ENCODE measurements at places on chromosomes 7 and 10.

- no peak for DNase-seq
Measured at GRCh38 chr7:115409682-115410433, 488.0 kb downstream of the MDFIC start.

GRCh38 chr7:40230101-40230500, 95.3 kb downstream of the SUGCT start:
- DNase-seq: no peak

DNA sequence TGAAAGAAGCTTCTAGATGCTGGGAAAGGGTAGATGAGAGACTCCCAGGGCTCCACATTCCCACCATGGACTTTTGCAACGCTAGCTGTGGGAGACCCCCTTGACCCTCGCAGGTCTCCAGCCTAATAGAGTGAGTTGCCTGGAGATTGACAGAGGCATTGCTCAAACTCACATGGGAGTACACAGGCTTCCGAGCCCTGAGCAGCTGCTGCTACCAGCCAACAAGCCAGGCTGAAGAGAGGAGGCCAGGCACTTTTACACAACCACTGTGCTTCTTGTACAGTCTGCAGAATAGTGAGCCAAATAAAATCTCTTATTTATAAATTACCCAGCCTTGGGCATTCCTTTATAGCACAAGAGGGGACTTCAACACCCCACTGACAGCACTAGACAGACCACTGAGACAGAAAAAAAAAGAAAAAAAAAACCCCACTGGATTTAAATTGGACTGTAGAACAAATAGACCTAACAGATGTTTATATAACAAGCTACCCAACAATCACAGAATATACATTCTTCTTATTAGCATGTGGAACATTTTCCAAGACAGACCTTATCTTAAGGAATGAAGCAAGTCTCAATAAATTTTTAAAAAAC, 146.2 kb downstream of the ZFAND4 start:
- DNase-seq: no peak

DNA sequence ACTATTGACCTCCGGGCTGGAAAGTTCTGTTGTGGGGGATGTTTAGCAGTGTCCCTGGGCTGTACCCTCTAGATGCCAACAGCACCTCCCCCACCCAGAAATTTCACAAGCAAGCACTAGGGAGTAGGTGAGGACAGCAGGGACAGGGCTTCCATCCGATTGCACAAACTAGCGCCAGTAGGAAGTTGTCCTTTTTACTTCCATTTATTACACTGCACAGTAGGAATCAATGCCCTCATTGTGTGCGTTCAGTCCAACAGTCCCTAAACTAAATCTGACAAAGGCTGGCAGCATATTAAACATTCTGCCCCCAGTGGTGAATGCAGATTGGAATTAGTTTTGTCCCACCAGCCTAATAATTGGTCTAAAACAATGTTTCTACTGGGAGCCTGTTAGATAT, 6.4 kb upstream of the SOSTDC1 start:
- DNase-seq: no peak

DNA sequence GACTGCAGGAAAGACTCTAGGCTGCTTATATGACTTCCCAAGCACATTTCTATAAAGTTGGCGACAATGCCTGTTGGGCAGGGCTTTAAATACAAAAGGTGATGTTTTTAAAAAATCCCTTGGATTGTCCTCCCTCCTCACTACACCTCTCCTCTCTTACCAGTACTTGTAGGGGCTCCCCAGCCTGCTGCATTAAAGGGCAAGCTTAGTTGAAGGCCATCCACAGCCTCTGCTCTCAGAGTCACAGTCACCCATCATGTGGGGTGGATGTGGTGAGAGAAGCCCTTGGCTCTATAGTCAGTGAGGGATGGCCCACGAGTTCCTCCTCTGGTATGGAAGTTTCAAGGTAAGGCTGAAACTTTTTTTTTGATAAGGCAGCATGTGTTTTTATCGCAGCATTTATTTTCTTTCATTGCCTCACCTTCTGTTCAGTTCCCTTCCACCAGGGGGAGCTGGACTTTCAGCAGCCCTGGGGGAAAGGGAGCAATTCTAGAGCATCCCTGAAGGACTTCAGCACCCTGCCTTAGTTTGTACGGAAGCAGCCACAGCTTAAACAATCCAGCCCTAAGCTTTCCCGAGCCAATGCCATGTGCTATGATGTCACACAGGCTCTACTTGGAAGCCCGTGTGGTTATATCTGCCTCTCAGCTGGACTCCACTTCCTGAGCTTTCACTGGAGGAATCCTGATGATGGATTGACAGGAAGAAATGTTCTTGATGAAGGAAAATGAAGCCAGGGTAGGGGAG, 131.9 kb downstream of the CALCR start:
- DNase-seq: peak; percentile 15

DNA sequence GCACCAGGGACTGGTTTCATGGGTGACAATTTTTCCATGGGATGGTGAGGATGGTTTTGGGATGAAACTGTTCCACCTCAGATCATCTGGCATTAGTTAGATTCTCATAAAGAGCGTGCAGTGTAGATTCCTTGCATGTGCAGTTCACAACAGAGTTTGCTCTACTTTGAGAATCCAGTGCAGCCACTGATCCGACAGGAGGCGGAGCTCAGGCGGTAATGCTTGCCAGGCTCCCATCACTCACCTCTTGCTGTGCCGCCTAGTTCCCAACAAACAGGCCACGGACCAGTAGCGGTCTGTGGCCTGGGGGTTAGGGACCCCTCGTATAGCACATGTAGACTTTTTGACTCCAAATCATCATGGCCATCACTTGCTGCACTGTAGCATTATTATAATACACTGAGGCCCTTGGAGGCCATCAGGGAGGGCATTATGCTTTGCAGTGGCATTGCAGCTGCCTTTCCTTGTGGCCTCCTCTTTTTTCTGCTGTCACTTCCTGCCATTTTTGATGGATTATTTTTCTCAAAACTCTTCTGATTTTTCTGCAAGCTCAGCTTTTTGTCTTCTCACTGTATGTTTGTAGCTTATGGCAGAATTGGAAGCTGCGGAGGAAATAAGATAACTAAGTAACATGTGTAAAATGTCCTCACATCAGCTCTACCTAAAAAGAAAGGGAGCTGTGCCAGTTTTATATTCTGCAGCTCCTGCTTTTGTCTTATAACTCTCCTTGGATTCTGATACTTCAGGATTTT, 18.5 kb downstream of the CSGALNACT2 start:
- DNase-seq: no peak

GRCh38 chr10:127945341-127945758, 38.4 kb downstream of the PTPRE start:
- DNase-seq: peak; percentile 16

DNA sequence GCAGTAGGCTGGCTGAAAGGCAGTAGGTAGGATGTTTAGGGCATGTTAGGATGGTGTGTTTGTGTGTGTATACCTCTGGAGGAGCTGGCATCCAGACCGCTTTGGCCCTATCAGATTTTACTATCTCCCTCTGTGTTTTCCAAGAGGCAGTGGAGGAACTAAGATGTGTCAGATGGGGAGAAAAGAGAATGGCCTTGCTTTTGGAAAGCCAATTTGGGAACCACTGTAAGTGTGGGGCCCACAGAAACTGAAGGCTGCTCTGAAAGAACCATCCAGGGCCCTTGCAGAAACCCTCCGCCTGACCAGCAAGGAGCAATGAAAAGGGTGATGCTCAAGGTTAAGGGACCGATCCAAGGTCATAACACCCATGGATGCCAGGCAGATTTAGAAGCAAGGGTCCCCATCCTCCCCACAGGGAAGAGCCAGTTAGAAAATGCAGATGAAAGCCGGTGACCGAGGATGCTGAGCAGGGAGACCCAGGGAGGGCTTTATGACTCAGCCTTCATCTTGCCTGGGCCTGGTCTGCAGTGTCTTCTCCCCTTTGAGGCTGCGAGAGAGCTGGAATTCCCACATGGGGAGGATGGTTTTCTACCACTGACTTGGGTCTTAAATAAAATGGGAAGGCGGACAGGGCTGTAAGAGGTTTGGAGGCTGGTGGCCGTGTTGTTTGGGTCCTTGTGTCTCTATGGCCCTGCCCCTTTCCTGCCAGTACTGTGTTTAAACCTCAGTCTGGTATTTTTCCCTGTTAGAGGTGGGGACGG, 275.8 kb downstream of the LRMDA start:
- no peak for DNase-seq

GRCh38 chr7:46189255-46189790, 268.3 kb upstream of the IGFBP3 start:
- DNase-seq: no peak

DNA sequence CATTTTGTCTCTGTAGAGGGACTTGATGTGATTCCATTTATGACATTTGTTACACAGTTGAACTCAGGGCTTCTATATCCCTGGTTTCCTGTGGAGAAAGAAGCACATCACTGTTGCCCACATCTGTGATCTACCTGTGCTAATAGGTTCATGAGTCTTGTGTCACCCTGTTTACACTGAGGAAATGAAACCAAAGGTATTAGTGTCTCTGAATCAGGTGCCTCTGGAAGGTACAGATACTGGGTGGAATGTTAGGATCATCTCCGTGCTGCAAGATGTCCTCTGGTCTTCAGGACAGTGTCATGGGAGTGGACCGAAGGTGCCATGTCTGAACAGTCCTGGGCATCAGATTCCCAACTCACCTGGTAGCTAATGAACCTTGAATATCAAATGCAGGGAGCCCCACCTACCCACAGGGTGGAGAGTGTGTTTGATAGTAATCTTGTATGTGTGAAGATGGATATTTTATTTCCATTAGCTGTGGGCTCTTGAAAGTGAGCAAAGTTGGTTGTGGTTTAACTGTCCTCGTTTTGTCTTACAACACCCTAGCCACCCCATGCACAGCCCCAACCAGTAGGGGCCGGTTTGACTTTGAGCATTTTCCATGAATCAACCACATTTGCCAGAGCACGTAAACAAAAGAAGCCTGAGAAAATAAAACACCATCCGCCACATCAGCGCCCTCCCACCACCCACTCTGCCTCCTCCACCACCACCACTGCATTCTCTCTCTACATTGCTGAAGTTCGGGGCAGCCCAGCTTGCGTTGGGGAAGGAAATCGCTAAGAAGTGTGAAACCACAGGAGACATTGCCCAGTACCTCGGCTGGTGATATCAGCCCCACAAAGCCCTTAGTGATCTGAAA, 40.7 kb downstream of the TARP start:
- DNase-seq: peak; percentile 71

DNA sequence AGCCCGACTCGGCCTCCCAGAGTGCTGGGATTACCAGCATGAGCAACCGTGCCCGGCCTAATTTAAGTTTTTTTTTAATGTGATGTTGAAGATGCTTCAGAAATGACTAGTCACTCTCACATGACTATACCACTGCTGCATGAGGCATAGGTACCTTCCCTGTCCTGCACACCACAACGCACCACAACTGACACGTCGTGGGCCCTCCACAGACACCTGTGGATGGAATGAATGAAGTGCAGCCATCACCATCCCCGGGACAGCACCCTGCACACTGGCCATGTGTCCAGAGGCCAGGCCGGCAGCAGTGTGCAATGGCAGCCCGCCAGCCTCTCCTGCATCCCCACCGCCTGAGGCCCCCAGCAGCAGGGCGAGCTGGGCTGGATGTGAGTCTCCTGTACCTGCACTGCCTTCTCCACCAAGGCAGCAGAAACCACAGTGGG, 55.1 kb downstream of the VOPP1 start:
- DNase-seq: peak; percentile 81

- DNase-seq: no peak
Measured at GRCh38 chr10:14742382-14742781, 32.3 kb downstream of the FAM107B start.

GRCh38 chr10:97048649-97049427, 136.9 kb downstream of the SLIT1 start:
- no peak for DNase-seq

DNA sequence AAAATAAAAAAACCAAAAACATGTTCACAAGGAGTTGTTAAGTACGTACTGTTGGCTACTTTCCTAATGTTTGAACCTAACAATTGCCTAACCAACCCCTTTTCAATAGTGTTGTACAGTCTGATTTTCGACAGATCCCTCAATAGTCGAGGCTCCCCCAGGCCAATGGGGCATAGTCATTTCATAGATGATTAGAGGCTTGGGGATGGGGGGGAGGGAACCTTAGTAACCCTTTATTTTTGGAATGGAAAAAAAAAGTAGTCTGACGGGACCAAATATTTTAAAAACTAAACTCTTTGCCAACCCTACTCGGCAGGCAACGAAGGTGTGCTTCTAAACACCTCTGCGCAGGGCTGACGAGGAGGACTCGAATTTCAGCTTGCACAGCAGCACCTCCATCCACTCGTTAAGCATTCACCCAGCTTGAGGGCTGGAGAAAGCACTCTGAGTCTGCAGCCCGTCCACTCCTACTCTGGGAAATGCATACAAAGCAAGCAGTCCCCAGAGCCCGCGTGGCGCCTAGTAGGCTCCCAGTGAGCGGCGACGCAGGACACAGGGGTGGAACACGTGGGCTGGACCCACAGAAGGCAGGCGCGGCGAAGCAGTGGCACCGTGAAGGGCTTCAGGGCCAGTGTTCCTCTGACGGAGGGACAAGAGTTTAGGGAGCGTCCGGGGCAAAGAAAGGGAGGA, 899 bp downstream of the PUS7 start:
- peak; percentile 60 for DNase-seq

DNA sequence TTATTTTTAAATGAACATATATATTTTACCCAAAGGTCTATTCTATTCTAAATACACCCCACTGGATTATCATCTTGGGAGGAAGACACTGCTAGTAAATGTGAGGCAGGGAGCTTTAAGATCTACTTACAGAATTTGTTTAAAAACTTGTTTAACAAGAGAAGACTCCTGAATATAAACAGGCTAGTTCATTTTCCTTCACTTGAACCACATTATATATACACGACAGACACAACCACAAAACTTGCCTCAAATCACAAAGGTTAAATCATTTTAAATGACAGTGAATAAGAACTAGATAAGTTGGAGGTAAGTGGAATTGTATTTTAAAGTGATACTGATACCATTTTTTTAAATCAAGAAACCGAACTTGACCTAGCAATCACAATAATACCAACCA, 109.2 kb downstream of the ATE1 start:
- DNase-seq: no peak

GRCh38 chr10:48478469-48478868, 126.4 kb downstream of the ARHGAP22 start:
- no peak for DNase-seq

- no peak for DNase-seq
Measured at GRCh38 chr10:34655286-34656170, 159.6 kb downstream of the PARD3 start.

- no peak for DNase-seq
Measured at GRCh38 chr10:123151737-123152135, 2.5 kb upstream of the BUB3 start.

GRCh38 chr7:7565746-7566650, 686 bp upstream of the MIOS start:
- no peak for DNase-seq

DNA sequence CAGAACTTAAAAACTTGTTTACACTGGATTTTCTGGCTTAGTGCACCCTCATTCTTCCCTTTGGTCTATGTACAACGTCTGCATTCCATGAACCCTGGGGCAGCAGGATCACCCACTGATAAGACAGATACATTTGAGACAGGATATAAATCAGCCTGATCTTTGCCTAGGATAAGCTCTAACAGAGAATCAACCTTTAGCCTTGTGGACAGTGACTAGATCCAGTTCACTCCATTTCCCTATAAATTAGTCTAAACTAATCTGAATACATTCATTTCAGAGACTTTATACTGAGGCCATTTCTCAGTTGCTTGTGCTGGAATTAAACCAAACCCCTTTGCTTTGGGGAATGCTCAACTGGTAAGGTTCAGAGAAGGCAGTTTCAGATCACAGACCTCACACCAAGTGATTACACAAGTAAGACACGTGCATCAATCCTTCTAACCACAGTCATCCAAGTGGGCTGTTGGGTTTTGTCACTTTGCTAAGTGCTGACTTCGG, 639.8 kb upstream of the FZD8 start:
- no peak for DNase-seq

GRCh38 chr7:127620406-127621233, 2.7 kb upstream of the PAX4 start:
- DNase-seq: no peak

- no peak for DNase-seq
Measured at GRCh38 chr7:32115831-32116230, 45.6 kb upstream of the PDE1C start.

All from stimulated activated CD4-positive, alpha-beta T cell treated with anti-CD3 and anti-CD28 coated beads, Interleukin-1b, Interleukin-23, amount 100 ng/mL, for 48 hours (primary cell).